Erythroblast (primary cell): ENCODE measurements at places on chromosomes 2 and 18.

- DNase-seq: no peak
Measured at GRCh38 chr2:160214461-160215445, 14.7 kb upstream of the ITGB6 start.

- peak; percentile 76 for DNase-seq
Measured at GRCh38 chr2:123953846-123954245, 71.2 kb upstream of the CNTNAP5 start.

DNA sequence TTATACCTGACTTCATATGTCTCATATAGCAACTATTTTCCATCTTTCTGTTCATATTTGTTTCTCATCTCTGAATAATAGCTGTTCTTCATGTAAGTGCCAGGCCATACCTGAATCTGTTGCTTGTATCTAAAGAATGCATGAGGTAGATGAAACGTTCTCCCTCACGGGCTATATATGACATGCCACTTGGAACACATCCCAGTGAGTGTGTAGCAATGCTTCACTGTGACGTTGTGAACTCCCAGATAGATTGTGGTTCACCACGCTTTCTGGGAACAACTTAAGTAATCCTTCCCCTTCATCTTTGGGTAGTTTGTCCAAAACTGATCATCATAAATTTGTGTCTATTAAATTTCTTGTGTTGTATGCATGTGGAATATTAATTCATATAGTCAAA, 60.1 kb downstream of the RDH14 start:
- no peak for DNase-seq

- DNase-seq: no peak
Measured at GRCh38 chr2:208386541-208386940, 20.1 kb upstream of the PTH2R start.

- DNase-seq: no peak
Measured at GRCh38 chr2:230600285-230600684, 112.4 kb upstream of the CAB39 start.

DNA sequence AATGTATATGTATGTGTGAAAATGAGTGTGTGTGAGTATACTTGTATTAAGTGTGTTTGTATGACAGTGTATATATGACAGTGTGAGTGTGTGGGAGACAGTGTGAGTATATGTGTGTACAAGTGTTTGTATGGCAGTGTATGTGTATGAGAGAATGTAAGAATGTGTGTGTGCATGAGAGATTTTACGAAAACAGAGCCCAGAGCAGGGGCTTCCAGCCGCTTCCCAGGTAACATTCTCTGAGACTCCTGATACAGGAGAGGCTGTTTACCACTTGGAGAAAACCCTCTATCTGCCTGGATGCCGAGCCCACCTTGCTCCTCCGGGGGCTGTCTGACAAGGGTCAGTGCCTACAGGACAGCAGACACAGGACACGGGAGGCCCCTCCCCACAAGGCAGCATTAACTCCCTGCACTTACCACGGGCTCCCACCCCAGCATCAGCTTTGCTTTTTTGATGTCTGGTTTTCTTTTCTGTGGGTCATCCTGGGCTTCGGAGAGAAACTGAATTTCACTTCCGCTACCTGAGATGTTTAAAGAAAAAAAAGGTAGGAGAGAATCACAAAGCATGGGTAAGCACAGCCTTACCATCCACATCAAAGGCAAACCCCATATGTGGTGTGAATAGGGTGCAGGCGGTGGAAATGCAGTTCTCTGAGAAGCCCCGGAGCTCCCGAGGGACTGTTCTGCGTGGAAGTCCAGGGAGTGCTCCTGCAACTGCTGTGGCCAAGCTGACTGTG, 97.6 kb downstream of the UXS1 start:
- DNase-seq: no peak

DNA sequence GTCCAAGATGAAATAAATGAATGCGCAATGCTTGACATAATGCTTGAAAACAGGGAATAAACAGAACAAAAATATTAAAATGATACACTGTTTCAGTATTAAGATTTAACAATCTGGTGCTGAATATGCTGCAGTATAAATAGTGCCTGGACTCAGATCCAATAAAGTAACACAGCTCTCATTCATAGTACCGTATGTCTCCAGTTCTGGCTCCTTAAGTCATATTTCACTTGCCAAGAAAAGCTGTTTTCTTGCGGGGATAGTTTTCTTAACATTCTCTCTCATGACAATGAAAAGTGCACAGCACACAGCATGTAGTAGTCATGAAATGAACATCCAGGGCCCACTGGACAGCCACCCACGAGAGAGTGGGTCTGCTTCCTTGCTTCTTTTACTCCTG, 74.7 kb downstream of the SATB2 start:
- no peak for DNase-seq

DNA sequence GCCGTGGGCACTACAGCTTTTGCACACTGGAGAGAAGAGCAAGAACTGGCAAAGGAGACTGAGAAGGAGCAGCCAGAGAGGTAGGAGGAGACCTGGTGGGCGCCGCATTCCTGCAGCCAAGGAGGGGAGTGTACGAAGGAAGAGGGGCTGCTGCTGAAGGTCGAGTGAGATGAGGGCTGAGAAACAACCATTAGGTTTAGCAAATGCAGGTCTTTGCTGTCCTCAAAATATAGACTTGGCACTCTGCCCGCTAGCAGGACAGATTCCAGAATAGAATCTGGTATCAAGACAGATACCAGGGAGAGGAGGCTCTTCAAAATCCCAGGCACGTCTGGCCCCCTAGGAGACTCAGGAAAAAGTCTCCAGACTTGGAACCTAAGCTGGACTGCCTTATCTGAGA, 83.0 kb downstream of the TGOLN2 start:
- DNase-seq: no peak

- DNase-seq: no peak
Measured at GRCh38 chr2:43347746-43348145, 121.3 kb upstream of the ZFP36L2 start.

DNA sequence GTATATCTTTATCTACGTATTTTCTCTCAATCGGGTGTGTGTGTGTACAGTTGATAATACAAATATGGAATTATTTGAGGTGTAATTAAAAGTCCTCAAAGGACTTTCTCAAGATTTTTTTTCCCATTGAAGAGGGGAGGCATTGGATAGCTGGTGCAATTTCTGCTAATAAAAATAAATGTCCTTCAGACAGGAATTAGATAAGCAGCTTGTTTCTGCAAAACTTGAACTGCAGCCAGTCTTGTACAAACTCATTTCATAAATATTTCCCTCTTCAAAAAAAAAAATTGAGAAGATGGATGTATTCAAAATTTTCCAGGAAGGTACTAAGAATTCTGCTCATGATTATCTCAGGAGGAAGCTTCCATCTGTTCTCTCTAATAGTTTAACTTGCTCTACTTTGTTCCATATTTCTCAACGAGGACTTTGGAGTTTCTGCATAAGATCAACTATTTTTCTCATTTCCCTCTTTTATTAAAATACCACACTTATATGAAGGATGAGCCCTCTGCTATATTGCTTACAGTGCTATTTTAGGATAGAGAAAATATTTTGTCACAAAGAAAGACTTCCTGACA, 33.0 kb upstream of the GLS start:
- DNase-seq: no peak

GRCh38 chr2:45992021-45992740, 305.0 kb upstream of the EPAS1 start:
- DNase-seq: no peak

DNA sequence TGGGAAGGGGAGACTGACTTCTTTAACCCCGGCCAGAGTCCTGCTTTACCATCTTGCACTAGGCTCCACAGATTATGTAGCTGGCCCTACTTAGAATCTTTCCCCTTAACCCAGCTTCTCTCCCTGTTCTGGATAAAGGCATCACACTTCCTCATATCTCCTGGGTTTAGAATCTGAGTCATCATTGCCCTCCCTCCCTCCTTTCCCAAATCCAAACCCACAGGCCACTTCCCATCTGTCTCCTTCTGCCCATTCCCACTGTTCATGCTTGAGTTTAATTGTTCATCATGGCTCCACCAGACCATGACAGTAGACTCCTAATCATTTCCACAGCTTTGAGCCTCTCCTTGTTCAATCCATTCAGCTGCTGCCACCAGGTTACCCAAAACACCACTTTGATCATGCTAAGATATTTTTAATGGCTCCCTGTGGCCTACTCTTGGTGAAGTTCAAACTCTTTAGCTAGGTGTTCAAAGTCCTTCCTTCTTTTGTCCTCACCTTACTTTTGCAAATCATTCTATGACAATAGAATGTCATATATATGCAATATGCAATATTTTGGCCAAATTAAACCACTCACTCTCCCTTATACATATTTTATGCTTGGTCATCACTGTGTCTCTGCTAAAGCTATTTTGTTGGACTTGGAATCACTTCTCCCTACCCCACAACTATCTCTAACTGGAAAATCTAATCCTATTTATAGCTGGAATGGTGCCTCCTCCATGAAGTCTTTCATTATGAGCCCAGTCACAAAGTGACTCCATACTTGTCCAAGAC, 5.5 kb downstream of the PDE11A start:
- DNase-seq: no peak
